Activated B cell treated with CpG ODN at 0.5 μM for 24 hours (primary cell): ENCODE measurements at places on chromosomes 6 and 20. TPM values are rescaled to one million over a fixed set of nuclear protein-coding genes. Genes with fewer than 3 reads are reported as not detected.

DNA sequence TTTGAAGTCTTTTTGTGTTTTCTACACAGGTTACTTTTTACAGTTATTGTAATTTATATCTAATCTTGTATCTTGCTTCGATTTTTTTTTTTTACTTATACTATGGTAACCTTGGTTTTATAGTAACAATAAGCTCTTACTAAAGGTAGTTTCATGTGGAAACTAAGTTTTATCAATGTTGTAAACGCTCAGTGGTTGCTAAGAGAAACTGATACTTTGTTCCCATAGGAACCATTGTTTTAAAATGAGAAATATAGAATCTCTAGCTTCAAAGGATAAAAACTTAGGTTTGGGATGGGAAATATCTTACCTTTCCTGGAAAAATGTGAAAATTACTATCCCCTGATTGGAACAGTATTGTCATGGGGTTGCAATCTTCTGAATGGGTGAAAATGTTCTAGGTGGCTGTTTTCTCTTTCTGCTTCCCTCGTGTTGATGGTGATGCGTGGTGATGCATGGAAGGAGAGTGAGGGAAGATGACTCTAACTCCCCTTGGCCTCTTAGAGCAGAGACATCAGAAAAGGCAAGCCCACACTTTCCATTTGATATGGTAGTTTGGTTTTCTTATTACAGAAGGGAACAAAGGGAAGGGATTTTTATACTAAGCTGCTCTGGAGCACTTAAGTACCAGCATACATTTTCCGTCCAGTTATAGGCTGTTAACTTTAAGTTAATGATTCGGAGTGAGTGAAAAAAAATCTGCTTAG is 23.5 kb upstream of the BACH2 start:
- no peak for DNase-seq

The ADGRB3 gene
- not detected in 2 replicates for total RNA-seq

The GUCA1A gene
- not detected in 2 replicates for total RNA-seq

DNA sequence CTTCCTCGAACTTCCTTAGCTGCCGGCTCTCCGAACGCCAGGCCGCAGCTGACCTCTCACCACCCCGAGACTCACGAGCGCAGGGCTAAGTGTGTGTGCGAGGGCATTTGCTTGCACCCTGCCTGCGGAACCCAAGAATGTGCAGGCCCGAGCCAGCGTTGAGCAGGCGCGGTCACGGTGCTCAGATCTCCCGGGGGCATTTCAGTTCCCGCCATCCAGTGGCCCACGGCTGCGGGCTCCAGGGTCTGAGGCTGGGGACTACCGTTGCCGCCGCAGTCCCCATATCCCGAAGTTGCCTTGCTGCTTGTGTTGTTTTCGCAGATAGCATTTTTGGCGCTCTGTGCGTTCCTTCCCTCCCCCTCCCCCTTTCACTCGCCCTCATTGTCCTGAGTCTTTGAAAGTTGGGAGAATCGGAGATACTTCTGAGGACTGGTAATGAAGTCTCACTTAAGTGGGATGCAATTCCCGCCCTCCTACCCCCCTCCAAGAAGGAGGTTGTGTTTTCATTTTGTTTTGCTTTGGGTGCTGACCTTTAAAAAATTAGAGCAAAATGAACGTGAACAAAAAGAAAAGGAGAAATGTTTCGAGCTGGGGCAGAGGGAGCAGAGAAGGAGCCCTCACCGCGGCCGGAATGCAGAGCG is 1.7 kb downstream of the NR2E1 start:
- no peak for DNase-seq

DNA sequence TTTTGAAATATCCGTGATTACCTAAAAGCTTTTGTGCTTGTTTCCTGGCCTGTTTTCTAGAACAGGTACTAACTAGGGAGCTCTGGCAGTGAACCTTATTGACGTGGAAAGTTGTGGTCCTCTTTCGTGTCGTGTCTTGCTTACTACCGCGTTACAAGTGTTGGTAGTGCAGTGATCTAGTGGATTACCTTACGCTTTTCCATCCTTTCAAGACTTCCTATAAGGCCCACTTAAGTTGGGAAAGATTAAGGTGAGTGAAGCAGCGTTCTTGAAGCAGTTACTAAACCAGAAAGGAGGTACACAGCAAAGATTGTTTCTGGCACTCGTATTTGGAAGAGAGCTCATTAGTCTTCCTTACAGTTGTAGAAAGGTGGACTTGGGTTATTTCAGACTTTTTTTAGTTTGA is 1.9 kb downstream of the PNRC1 start:
- DNase-seq, result no peak

GRCh38 chr6:11270030-11271027 is 37.9 kb upstream of the NEDD9 start:
- DNase-seq, result no peak

The RUNX2 gene
- 1.8 and 2.0 TPM in 2 replicates for total RNA-seq

GRCh38 chr20:41044409-41045062 is 15.9 kb downstream of the TOP1 start:
- DNase-seq, result no peak

DNA sequence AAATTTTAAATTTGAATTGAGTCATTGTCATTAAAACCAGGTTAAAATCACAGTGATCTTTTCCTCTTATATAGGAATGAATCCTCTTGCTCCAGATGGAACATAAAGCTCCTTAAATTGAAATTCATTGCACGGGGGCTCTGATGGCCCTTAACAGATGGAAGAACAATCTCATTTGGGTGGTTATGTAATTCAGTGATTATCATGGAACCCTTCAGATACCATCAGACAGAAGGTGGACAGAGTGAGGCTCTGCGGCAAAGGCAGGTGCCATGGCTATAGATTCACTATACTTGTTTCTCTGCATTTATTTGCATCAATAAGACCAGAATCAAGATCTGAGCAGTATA is 17.8 kb upstream of the RNF182 start:
- DNase-seq, result no peak

The ULBP1 gene
- total RNA-seq, result 1.9 and 2.2 TPM in 2 replicates

- no peak for DNase-seq
These were observed 879 bp upstream of the INSM1 start for GRCh38 chr20:20366876-20367574.

DNA sequence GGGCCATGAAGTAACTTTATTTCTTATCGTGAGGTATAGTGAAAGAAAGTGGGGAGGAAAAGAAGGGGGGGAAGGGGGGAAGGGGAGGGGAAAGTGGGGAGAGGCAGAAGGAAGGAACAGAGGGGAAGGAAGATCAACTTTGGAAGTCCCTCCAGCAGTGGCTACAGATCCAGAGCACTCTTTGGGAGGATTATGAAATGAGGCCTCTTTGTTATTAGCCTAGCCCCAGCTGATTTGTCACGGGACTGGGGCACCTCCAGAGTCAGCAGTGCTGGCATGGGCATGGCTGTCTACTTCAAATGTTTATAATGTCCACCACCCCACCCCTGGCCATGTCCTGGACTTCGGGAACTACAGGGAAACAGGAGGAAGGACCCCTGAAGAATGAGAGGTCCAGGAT is 7.6 kb downstream of the MOCS1 start:
- no peak for DNase-seq

The PCNA gene
- total RNA-seq, result 62.0 and 69.9 TPM in 2 replicates

The RIMS1 gene
- not detected in 2 replicates for total RNA-seq

DNA sequence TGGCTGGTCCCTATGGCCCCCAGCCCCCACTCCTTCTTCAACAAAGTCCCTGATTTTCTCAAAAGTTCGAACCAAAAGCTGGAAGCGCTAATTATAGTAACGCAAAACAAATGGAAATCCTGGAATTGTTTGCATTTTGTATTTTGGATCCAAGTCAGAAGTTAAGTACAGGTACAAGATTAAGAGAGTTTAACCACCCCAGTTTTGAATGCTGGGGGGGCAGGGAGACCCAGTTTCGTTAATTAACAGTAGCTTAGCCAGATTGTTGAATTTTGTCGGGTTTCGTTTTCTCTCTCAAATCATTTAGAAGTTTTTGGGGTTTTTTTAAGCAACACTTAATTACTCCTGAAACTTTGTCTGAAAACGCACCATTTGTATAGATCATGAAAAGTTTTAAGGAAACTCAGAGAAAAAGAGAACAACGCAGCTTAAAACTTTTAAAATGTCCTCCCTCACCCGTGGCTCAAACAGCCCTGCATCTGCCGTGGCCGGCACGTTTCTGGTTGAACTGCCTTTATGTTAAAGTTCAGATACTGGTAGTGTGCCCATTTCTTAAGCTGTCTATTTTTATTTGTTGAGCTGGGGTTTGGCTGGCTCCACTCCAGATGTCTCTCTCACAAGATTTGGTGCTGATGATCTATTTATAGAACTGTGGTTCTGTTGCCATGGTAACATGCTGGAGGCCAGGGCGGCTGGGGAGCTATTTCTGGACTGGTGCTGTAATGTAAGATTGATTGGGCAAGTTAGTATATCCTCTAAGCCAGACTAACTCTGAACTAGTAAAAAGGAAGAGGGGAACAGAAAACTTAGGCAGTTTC is 55.0 kb downstream of the GNAS start:
- peak; percentile 50 for DNase-seq

The BTN1A1 gene
- 0.18 and 0.46 TPM in 2 replicates for total RNA-seq
